Omental fat pad (tissue), 4 donors: ENCODE measurements at places on chromosomes 7 and 10.

GRCh38 chr7:159094919-159095915, 49.5 kb downstream of the VIPR2 start:
- no peak for DNase-seq

GRCh38 chr7:156614434-156615264, 25.9 kb upstream of the RNF32 start:
- no peak for DNase-seq

DNA sequence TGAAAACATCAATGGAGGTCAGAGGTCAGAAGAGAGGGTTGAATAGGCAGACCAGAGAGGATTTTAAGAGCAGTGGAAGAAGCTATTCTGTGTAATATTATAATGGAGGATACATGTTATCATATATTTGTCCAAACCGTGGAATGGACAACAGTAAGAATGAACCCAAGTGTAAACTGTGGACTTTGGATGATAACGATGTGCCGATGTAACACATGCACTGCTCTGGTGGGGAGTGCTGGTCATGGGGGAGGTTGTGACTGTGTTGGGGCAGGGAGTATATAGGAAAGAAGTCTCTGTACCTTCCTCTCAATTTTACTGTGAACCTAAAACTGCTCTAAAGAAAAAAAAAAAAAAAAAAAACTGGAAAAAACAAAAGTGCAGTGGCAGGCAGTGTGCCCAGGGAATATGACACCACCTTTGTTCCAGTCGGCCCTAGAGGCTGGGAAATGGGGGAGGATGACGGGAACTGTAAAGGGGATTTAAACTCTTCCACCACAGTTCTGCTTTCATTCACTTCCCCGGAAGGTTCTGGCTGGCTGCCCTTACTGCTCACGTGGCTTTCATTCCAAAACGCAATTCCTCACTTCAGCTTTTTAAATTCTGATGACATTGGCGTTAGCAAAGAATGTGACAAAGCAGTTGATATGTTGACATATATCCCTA, 113.7 kb upstream of the ANKRD1 start:
- DNase-seq: peak; percentile 74

DNA sequence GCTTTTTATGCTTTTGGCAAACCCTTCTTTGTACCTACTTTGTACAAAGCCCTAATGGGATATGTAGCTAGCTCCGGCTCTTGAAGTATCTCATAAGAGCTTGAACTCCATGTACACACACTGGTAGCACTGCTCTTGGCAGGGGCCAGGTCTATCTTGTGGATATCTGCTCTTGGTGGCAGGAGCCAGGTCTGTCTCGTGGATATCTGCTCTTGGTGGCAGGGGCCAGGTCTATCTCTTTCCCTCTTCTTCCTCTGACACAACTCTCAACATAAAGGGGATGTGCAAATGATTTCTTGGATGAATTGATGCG, 91.9 kb downstream of the WNT2 start:
- DNase-seq: no peak

GRCh38 chr7:94453898-94454297, 55.7 kb upstream of the CASD1 start:
- no peak for DNase-seq

DNA sequence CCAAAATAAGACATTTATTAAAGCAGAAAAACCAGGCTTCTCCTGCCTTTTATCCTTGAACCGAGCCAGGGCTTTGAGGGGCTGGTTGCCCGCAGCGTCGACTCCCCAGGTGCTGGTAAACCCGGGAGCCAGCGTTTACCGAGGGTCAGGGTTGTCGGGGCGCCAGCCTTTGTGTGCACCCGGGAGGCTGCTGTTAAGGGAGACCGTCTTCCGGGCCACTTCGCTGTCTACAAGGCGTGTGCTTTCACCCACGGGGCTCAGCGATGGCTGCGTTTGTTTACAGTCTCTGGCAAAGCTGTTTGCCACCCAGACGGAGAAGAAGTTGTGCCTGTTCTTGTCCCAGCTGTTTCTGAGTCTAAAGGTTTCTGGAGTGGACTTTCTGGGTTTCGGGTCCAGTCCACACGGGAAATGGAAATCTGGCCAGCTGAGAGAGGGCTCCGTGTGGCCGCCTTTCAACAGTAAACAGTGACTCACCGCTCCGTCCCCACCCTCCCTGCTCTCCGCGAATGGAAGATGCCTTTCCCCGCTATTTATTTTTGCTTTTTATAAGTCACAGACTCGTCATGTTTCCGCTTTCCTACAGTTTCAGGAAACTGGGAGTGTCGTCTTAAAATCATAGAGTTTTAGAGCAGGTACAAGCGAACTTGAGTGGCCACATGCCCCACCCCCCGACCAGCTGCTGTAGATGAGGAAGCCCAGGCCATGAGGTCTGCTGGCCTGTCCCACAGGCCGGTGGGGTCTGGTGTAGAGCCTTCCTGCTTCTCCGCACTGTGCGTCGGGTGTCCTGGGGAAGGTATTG, 2.2 kb downstream of the MAFK start:
- no peak for DNase-seq

- no peak for DNase-seq
These were observed 396.2 kb downstream of the LRMDA start for GRCh38 chr10:75827587-75828021.

DNA sequence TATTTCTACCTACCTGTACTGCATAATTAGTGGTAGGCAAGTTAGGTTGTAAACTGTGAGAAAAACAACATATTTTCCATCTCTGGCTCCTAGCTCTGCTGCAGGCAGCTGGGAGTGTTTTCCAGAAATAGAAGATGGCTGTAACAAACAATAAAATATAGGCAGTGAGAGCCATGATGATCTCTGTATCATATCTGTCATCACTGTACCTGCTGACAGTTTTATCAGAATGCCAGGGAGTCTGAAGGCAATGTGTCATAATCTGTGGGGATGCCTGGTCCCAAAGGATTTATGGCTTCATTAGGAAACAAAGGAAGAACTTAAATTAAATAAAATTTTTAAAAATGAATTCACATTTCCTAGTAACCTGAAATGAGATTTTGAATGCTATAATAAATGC, 160.9 kb upstream of the SMIM30 start:
- DNase-seq: no peak

GRCh38 chr7:28135760-28136159, 44.8 kb downstream of the JAZF1 start:
- DNase-seq: no peak

- no peak for DNase-seq
These were observed 191.7 kb downstream of the PPP1R9A start for GRCh38 chr7:95099106-95099505.

DNA sequence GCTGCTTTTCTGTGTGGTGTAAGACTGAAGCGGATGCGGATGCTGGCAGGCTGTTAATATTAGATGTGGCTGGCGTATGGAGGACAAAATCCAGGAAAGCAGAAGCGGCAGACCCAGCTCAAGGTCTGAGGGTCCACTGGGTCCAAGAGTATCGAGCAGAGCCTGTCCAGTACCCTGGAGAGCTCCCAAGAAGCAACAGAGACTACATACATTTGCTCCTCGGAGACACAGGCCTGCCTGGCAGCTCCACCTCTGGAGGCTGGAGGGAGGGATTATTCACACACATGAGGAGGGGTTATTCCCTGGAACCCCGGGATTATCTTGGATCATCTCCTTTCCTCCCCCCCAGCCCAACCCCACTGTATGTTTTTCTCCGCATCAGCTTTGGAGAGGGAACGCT, 31.3 kb upstream of the LOXL4 start:
- no peak for DNase-seq

- no peak for DNase-seq
These were observed 518.8 kb downstream of the PHTF2 start for GRCh38 chr7:78317371-78317770.

- DNase-seq: no peak
These were observed 70.2 kb upstream of the PDE1C start for GRCh38 chr7:32140210-32140939.

DNA sequence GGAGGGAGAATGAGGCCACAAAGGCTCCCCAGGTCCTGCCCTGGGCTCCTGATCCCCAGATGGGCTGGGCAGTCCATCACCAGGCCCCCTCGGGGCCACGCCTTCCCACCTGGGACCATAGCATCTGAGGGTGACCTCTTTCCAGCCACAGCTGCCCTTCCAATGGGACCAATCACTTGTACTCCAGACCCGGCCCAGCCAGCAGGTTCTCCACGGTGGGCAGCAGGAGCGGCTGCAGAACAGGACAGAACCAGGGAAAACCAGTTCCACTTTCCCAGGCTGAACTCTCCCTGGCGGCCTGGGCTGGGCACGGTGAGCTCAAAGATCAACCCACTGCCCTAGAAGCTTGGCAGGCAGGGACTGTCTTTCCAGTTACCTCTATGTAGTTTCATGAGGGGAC, 257.6 kb downstream of the MAD1L1 start:
- no peak for DNase-seq

- no peak for DNase-seq
These were observed 86.3 kb upstream of the VIPR2 start for GRCh38 chr7:159231017-159231416.

- no peak for DNase-seq
These were observed 33.2 kb upstream of the TLX1 start for GRCh38 chr10:101097881-101098280.
